ENCODE measurements at places on chromosomes 11 and 22. TPM values are rescaled to one million over a fixed set of nuclear protein-coding genes. Genes with fewer than 3 reads are reported as not detected.

Gene GAL
- 2.2 TPM for total RNA-seq

Gene SCARF2
- total RNA-seq = 0.27 TPM

Gene TTC17
- total RNA-seq = 51.2 TPM

Gene ZNF70
- 1.7 TPM for total RNA-seq

Gene MYO18B
- 1.6 TPM for total RNA-seq

Gene ARHGAP42
- 0.41 TPM for total RNA-seq

Gene FBXO7
- 78.1 TPM for total RNA-seq

Gene SNX32
- 2.1 TPM for total RNA-seq

Gene CPT1B
- 43.7 TPM for total RNA-seq

Gene UPK3A
- not detected for total RNA-seq

Gene SMDT1
- 51.7 TPM for total RNA-seq

Gene TRIM49D2
- total RNA-seq = not detected
